ENCODE measurements at places on chromosomes 6 and 20.

DNA sequence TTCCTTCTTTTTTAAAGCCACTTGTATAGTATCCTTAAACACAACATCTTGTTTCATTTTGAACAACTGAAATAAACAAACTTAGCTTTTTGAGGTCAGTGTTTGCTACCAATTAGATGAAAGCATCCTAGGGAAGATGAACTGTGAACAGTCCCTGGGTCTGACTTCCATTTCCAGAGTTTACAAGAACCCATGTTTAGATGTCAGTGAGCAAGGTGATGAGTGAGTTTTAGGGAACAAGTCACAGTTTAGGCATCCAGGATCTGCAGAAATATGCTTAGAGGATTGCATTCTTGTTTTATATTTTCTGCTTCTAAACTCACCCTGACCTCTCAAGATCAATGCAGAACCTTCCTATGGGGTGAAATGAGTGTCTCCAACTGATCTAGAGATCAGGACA is 3.0 kb downstream of the ZC2HC1B start:
- no peak for DNase-seq

DNA sequence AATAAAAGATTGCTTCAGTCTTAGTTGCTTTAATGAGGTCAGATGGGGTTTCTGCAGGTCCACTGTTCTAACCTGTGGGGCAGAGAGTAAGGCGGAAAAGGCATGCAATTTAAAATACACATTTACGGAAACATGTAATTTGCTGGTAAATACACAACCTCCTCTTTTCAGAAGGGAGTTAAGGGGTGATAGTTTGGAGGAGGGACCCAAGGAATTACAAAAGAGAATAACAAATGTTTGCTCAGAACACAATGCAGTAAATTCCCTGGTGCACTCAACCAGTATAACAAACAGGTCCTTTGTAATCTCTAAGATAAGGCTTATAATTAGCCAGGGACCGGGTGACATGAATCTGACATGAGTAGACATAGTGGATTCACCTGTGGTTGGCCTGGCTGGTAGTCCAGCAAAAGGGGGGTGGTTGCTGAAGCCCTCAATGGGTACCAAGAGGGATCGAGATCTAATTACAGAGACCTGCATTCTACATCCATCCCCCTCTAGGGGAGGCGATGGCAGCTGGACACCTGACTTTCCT is 295.1 kb downstream of the PHACTR1 start:
- DNase-seq = no peak

DNA sequence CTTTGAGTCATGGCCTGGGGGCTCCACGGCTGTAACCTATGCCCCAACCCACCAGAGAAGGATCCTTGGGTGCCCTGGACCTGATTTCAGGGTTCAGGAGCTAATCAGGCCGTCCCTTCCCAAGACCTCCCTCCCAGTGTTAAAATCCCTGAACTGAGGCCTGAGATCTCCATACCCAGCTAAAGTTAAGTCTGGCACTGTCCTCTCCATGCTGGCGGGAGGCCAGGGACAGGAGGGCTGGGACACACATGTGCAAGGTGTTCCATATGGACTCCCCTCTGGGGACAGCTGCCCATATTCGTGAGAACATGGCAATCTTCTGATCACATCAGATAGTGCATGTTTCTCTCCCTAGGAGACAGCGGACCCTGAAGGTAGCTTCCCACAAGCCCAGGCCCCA is 11.5 kb upstream of the TREML4 start:
- DNase-seq = no peak

- no peak for DNase-seq
These were observed 686 bp downstream of the COL12A1 start for GRCh38 chr6:75204959-75205775.

GRCh38 chr6:19834858-19835257 is 2.3 kb upstream of the ID4 start:
- DNase-seq = no peak

- DNase-seq = no peak
These were observed 6.6 kb upstream of the PLEKHG1 start for GRCh38 chr6:150593119-150593518.

GRCh38 chr6:107991772-107992550 is 34.0 kb upstream of the SEC63 start:
- no peak for DNase-seq

GRCh38 chr20:60371384-60371783 is 413.2 kb downstream of the CDH26 start:
- no peak for DNase-seq

Measured in left lobe of liver (tissue), 2 donors.